ENCODE measurements at places on chromosomes 1 and 21.

- DNase-seq, result no peak
Measured at GRCh38 chr21:34262469-34262845, 101.3 kb upstream of the KCNE2 start.

GRCh38 chr1:234326497-234327366 is 46.5 kb upstream of the COA6 start:
- peak; percentile 64 for DNase-seq

- DNase-seq, result no peak
Measured at GRCh38 chr1:224745924-224746323, 129.8 kb downstream of the CNIH3 start.

DNA sequence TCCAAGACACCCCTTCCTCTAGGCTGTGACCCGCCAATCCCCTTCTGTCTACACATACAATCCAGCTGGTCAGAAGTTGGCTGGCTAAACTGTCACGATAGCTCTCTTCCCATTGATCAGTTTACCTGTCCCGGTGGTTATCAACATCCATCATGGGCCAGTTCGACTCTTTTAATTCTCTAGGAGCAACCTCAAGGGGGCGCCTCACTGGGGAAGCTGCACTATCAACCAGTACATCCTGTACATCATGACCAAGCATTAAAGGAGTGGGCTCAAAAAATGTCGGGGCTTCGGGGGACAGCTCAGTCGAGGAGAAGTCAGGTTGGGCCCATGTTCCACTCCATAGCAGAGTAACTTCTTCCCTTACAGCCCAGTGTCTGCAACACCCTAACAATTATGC is 53.2 kb upstream of the B3GALNT2 start:
- DNase-seq, result no peak

DNA sequence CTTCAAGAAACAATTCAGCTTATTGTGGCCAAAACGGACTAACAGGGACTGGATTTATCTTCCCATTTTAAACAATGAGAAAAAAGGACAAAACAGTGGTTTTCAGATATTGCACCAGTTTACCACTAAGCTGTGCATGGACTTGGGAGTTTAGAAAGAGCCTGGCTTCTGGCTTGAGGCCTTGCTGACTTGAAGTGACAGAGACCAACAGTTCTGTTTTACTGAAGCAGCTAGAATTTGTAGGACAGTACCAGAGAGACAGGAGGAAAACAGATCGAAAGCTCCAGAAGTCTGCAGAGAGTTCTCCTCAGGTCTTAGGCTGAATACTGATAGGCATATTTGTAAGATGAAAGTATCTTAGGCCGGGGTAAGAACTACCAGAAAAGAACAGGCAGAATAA is 20.5 kb downstream of the FCRL4 start:
- DNase-seq, result no peak

Measured in CD4-positive, alpha-beta T cell treated with Interleukin-4 for 1 hour (primary cell).